ENCODE measurements at places on chromosomes 1 and 21.

DNA sequence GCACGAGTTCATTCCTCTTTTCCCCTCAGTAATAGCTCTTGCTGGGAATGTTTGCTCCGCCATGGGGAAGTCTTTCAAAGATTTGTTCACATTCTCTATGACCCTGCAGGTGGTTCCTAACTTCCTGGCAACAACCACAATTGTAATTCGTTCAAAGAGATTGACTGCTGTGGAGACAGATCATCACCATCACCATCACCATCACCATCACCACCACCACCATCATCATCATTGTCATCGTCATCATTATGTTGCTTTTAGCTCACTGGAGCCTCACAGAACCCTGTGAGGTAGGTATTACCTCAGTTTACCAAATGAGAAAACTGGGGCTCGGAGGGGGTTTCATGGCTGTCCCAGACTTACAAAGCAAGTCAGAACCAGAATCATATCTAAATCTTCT, 30.9 kb downstream of the COA7 start:
- no peak for DNase-seq

DNA sequence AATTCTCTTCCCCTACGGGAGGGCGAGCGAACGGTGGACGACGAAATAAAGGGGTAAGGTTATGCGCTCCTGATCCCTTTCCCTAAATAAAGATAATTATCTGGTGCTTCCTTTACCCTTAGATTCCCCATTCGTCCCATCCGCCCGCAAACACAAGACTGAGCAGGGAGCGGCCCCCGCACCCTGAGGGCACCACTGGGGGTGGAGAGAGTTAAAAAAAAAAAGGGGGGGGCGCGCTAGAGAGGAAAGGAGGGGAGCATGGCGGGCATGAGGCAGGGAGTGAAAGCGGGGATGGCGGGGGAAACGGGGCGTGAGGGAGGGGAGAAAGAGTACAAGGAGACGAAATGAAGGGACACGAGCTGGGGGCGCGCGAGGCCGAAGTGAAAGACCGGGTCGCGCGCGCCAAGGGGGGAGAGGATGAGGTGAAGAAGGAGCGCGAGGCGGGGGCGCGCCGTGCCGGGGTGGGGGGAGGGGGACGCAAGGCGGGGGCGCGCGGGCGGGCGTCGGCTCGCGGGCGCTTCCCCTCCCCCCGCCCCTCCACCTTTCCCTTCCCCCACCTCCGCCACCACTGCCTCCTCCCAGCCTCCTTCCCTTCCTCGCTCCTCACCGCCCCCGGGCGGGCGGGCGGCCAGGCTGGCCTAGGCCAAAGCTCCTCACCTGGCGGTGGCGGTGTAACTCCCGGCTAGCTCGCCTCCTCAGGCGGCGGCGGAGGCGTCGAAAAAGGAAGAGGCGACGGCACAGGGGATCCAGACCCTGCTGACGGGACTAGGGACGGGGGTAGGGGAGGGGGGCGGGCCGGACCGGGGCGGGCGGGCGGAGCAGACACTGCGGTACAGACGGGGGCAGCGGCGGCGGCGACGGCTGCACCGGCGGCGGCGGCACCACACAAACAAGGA, 448 bp downstream of the GATAD2B start:
- no peak for DNase-seq

DNA sequence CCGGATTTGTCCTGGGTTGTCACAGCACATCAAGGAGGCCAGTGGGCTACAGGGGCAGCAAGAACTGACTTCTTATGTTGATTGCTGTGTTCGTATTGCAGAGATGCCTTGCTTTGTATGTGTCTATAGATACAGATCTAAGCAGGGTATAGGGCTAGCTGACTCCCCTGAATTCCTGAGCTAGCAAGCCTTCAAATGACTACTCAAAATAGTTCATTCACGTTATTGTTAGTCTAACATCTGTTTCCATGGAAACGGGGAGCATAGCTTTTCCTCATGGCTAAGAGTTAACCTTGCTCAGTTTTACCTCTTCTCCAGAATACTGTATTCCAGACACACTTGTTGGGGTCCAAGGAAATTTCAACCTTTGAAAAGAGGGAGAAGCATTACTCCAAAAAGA, 24.1 kb downstream of the TRIM45 start:
- no peak for DNase-seq

DNA sequence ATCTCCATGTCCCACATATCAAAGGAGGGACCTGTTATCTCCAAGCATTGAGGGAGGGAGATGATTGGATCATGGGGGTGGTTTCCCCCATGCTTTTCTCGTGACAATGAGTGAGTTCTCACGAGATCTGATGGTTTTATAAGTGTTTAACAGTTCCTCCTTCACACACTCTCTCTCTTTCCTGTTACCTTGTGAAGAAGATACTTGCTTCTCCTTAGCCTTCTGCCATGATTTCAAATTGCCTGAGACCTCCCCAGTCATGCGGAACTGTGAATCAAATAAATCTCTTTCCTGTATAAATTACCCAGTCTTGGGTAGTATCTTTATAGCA, 91.6 kb downstream of the DDAH1 start:
- no peak for DNase-seq

DNA sequence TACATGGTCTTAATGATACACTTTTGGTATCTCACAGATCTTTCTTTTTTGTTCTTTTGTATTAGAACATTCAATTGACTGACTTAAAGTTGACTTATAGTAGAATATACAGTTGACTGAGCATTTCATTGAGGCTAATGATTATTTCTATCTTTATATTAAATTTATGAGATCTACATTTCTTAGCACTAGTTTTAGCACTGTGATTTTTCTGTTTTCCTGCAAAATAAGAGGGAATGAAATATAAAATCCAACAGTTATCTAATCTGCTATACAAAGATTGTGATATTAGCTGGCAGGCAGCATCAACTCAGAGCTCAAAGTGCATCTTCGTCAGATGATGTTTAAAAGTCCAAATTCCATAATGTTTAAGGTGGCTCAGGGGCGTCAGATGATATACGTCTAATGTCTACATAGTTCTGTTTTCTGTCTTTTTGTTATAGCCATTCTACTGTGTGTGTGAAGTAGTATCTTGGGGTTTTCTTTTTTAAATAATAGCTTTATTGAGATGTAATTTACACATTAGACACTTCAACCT, 85.4 kb downstream of the ATG4C start:
- DNase-seq = no peak

DNA sequence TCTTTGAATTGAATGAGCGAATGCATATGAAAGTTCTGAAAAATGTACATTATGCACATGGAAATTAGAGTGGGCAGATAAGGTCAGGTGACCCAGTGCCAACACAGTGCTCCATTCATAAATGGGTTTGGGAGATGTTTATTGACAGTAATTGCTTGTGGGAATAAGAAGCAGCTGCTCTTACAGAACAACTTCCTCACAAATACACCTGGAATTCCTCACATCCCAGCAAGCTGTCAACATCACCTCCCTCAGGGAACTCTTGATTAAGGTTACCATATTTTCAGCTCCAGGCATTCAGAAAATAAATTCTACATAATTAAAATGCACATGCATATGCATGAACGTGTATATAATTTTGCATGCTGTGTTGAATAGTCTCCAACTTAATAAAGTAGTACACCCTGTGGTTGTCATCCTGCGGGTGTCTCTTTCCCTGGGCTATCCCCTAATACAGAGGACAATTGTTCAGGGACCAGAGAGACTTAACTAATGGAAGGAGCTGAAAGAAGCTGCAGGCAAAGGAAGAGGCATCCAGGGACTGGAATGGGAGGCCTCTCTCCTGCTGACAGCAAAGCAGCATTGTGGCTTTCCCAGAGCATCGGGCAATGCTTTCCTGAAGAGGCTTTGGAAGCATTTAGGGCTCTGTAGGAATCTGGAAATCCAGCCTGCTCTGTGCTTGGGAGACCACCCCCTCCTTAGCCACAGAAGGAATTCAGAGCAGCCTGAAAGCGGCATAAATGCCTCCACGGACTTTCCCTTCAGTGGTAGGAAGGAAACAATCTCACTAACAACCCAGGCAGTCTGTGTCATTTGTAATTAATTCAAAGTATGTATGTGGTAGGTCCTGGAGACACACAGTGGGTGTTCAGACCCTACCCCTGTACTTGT, 55.2 kb upstream of the GNG12 start:
- DNase-seq = no peak

- no peak for DNase-seq
Measured at GRCh38 chr1:111474521-111474920, 737 bp downstream of the C1orf162 start.

- no peak for DNase-seq
Measured at GRCh38 chr1:107404756-107405155, 263.9 kb downstream of the NTNG1 start.

DNA sequence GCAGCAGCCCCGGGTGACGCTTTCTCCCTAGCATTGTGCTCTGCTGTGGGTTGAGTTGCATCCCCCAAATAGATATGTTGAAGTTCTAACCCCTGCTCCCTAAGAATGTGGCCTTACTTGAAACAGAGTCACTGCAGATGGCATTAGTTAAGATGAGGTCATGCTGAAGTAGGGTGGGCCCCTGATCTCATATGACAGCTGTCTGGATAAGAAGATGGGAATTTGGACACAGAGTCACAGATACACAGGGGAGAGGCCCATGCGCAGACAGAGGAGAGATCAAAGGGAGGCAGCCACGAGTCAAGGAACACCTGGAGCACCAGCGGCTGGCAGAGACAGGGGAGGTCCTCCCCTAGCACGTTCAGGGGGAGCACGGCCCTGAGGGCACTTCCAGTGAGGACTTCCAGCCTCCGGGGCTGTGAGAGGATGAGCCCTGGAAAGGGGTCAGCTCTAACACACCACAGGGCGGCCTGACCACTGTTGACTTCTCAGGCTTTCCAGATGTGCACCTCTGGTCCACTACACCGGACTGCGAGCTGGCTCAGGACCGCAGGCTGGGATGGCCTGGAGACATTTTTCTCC, 46.4 kb downstream of the ABCG1 start:
- DNase-seq = no peak

GRCh38 chr1:160794376-160794775, 1.6 kb upstream of the LY9 start:
- no peak for DNase-seq

DNA sequence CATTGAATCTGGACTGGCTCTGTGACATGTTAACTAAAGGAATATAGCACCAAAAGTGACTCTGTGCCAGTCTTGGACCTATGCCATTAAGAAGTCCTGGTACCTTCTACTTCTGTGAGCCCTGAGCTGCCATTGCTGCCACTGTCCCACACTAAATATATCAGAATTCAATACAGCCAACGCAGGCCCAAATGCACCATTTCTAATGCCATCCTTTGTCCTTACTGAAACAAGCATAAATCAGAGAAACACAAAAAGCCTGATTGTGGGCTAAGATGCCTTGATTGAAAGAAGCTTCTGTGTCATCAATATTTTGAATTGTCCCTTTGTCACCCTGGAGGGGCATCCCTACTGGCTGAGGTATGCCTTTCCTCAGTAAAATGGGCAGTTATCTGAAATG, 66.9 kb upstream of the NEK2 start:
- DNase-seq = no peak

DNA sequence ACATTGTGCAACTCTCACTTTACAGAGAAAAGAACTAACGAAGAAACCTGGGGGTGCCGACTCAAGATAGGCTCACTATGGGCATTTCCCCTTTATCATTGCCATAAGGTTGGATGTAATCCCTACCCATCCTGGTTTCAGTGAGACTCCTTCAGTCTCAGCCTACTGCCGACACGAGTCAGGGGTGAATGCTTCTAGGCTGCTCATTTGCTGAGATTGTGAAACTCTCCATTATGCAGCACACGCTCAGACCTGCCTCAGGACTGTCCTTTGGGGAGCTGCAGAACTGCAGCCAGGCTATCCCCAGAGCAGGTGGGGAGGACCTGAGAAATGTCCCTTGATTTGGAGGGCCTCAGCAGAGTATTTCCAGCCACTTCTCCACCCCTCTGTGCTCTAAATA, 22.2 kb downstream of the TSHB start:
- DNase-seq = no peak

DNA sequence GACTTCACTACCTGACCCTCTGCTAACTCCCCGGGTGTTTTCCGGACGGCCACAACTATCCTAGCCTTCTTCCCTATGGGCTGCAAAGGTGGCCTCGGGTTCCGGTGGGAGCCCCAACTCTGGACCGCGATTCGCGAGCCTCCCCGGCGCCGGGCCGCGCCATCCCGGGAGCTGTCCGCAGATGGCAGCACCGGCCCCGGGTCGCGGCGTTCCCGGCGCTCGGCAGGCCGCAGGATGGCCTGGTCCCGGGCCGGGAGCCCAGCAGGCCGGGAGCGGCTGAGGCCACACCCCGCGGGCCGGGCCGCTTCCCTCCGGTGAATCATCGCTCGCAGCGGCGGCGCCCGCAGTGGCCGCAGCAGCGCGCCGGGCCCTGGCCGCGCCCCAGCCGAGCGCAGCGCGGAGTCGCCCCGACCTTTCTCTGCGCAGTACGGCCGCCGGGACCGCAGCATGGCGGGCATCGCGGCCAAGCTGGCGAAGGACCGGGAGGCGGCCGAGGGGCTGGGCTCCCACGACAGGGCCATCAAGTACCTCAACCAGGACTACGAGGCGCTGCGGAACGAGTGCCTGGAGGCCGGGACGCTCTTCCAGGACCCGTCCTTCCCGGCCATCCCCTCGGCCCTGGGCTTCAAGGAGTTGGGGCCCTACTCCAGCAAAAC, at the start of gene CAPN2:
Gene CAPN2 (plus strand): TSS at position 346 of the 656 bp plus-strand sequence. CDS start 102 bp downstream, at position 448.
- DNase-seq = no peak

DNA sequence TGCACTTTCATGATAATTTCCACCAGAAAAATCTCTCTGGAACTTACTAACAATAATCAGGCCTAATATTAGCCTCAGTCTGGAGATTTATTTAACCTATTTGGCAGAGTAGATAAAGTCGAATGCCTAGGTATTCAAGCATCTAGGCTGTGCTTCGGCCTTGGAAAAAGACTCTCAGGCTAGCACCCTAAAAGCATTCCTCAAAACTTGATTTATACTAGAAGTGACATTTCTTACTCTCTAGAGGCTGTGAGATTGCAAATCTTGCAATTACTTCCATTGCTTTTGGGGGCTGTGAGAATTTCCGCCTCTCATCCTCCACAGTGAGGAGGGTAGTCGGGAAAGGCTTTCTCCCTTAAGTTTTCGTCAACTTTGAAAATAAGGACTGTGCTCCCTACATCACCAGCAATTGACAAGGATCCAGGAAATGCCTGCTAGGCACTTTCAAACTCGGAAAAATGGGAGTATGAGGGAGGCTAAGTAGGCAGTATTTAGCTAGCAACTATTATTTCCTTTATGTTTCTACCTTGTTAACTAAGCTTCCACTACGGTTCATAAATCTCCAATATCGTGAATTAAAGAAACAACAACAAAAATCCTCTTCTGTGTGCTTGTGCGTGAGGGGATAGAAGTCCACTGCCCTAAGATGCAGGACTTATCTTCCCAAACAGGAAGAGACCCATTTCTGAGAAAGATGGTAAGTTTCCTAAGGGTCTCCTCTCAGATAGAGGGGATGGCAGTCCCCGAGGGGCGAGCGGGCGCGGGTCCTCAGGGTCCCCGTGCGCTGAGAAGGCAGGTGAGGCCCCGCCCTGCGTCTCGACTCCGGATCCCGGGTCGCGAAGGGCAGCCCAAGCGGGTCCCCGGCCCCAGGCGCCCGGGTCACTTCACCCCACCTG, 1.1 kb upstream of the LMO4 start:
- DNase-seq = no peak
